ENCODE measurements at places on chromosomes 12 and 14.
A peak's percentile ranks its signal among the peaks of the same experiment; 100 is the strongest.

- DNase-seq, result no peak
Measured at GRCh38 chr12:50505675-50506530, 1.1 kb downstream of the DIP2B start.

DNA sequence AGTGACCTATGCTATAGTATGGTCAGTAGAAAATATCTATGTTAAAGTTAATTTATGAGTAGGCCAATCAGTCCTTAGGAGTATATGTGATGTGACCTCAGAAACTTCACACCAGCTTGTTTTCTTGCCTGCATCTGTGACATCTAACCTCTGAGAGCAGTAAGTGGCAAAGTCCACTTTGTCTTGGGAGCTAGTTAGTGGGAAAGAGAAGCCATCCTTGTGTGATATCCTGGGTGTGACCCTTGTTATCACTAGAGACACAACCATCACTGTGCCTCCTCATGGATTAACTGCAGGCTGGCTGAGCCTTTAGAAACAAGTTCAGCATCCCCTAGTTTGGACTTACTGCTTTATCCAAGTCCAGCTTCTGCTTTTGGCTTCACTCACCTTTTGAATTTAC lies 170.6 kb upstream of the STXBP6 start:
- no peak for DNase-seq

DNA sequence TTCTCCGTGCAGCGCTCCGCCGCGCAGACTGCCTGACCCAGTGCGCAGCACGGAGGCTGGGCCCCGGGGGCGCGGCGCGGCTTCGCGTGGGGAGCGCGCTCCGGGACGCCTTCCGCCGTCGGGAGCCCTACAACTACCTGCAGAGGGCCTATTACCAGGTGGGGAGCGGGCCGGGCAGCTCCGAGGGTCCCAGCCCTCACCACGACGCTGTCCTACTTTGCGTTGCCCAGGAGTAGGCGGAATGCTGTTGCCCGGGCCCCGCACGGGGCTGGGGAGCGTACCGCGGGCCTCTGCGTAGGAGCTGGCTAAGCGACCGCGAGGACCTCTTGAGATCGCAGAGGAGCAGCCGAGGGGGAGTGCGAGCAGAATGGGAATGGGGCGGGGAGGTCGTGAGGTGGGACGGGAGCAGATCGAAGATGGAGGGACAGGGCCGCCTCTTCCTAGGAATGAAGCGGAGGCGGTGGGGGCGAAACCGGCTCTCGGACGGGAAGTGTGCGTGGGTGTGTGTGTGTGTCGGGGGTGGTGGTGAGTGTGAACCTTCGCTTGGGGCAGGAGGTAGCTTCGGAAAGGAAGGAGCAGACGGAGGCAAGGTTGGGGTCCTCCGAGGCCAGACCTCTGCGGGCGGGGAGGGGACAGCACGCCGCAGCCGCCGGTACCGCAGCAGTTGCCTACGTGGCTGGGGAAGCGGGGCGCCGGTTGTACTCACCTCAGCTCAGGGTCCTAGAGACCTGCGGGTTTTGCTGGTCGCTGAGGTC lies 751 bp downstream of the P3H3 start:
- DNase-seq, result no peak

DNA sequence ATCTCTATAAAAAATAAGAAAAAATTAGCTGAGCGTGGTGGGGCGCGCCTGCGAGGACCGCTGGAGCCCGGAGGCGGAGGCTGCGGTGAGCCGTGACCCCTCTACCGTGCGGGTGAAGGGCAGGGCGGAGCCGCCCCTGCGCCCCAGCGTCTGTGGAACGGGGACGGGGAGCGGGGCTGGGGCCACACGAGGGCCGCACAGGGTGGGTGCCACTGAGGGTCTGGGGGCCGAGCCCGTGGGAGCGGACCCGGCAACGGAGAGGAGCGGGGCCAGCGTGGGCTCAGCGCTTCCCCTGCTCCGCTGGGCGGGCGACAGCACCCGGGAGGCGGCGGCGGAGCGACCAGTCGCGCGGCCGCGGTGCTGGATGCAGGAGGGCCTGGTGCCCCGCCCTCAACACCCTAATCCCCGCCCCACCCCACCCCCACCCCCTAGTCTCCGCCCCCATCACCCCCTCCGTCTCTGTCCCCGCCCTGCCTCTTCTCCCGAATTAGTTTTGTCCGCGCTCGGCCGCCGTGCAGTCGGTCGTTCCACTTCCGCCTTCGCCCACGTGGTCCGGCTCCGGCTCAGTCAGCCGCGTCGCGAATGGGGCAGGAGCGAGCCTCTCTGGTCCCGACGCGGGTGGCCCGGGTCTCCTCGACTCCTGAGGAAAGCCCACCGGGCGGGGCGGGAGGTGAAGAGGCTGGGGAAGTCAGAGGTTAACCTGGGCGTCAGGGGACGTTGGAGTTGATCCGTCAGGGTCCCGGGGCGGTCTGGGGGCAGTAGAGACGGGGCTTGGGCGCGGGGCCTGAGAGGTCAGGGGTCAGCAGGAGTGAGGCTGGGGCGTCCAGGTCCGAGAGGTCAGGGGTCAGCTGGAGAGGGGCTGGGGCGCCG lies at the start of gene PUS1:
Gene PUS1, plus strand, starts transcription at position 566 of the 870 bp plus-strand sequence. CDS start 447 bp downstream, outside the sequence.
- peak; percentile 86 for DNase-seq

GRCh38 chr12:57025196-57025595 lies 8.9 kb upstream of the TAC3 start:
- no peak for DNase-seq

GRCh38 chr14:47676315-47676617 lies 861 bp upstream of the MDGA2 start:
- no peak for DNase-seq

- DNase-seq, result no peak
Measured at GRCh38 chr12:5310151-5310550, 121.8 kb upstream of the NTF3 start.

DNA sequence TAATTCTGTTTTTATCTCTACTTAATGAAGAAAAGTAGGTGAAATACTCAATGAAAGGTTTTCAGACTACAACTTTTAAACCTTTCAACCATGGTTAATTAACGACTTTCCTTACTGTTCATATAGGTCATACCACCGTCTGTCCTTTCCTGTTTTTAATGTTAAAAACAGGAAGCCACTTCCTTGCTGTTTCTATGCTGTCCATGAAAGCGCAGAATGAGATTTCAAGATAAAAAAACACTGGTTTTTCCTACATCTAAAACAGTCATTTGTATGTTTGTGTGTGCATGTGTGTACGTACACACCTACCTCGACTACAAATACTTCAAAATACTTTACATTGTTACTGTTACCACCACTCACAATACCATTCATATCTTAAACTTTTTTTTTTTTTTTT lies 27.3 kb downstream of the SPTLC2 start:
- DNase-seq, result no peak

DNA sequence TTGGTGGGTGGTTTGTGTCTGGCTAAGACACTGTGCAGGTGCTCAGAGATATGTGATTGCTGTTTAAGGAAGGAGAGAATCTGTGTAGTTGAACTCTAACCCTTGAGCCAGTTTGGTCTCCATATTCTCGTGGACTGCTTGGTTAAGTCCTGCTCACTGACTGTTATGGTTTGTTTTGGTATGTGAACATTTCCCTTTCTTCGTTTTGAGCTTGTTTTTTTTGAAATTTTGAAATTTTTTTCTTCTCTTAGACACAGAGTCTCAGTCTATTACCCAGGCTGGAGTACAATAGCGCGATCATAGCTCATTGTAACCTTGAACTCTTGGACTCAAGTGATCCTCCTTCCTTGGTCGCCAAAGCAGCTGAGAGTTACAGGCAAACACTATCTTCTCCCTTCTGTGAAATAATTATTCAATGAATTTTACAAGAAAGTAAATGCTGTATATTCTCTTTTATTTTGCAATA lies 40.0 kb downstream of the MIPOL1 start:
- DNase-seq, result no peak

GRCh38 chr12:132505105-132505851 lies 15.3 kb downstream of the FBRSL1 start:
- DNase-seq, result no peak

DNA sequence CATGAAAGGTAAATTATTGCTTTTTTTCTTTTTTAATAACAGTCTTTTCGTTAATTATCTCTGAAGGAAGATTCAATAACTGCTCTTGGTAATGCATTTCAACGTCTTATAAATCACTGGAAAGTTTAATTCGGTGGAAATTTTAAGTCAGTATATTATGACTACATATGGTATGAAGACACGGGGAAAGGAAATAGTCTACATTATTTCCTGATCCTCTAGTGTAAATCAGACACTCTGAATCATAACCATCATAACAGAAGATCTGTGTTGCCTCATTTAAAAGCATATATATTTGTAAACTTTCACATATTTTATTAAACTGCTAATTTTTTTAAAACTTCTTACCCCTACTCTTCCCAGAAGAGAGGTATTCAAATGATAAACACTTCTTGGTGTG lies 53.7 kb downstream of the EFCAB11 start:
- no peak for DNase-seq

DNA sequence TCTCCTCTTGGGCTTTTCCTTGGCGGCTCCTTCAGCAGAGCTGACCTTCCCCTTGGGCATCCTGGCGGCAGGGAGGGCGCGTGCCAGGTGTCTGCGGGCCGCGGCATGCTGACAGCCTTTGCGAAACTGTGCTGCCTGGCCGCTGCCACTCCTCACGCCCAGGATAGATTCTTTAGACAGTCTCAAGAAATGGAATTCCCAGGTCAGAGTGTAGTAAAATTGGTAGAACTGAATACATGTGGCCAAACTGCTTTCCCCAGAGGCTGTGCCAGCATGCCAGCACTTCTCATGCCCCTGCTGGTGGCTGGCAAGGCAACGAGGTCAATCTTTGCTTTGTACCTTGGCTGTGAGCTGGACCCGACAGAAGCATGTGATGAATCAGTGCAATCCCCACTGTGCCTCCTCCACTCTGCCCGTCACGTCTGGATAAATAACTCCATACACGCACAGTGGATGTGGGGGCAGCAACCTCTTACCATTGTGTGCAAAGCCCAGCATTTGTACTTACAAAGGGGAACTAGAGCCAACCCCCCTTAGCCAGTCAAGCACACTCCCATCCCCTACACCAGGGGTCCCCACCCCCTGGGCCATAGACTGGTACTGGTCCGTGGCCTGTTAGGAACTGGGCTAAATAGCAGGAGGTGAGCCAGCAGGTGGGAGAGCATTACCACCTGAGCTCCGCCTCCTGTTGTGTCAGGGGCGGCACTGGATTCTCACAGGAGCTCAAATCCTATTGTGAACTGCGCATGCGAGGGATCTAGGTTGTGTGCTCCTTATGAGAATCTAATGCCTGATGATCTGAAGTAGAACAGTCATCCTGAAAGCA lies 90.9 kb downstream of the ACTN1 start:
- DNase-seq, result no peak

DNA sequence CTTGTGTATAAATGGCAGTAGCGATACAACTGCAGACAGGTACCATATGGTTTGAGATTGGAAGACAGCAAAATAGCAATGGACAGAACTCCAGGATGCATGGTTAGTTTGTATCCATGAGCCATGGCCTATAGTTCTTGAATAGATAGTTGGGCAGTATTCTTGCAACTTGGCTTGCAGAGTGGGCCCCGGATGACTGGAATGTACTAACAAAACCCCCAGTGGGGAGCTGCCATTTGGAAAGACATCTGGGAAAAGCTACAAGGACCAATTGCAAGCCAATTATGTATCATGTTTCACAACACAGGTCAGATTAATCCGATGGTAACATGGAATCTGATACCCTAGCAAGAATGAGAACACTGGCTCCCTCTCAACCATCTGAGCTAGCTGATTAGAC lies 279.6 kb downstream of the RERGL start:
- no peak for DNase-seq

DNA sequence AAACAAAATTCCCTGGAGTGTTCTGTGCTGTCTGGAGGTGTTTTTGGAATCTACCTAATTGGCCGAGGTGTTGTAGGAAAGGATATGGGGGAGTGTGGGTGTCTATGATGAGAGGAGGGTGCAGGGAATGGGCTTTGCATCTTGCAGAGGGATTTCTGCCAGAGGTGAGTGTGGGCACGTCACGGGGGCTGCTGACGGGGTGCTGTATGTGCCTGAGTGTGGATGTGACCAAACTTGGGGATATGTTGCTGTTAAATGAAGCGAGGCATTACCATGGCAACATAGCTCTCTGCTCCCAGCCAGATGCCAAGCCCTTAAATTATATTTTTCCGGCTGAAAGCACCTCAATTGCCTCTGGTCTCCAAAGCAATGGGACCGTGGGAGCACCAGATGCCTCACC lies 44.3 kb upstream of the SPTLC2 start:
- DNase-seq, result no peak

DNA sequence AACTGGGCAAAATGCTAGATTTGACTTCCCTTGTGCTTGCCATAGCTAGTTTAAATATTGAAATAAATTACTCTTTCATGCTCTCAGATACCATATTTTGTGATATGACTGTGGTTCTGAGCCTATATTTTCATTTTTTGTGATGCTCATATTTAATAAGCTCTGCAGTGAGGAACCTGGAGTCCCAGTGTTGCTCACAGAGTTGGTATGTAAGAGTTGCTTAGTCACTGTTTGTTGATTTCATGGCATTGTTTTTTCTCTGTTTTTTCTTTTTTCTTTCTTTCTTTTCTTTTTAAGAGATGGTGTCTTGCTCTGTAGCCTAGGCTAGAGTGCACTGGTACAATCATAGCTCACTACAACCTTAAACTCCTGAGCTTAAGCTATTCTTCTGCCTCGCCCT lies 750.5 kb upstream of the TMEM132C start:
- no peak for DNase-seq

DNA sequence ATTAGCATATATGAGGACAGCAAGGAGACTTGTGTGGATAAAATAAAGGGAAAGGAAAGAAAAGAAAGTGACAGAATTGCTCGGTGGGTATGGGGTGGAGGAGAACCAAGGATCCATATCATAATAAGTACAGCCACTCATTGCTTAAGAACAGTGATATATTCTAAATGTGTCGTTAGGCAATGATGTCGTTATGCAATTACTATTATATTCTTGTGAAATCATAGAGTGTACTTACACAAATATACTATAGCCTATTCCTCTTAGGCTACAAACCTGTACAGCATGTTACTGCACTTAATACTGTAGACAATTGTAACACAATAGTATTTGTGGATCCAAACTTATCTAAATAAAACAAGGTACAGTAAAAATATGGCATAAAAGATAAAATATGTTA lies 271.1 kb downstream of the CCER1 start:
- DNase-seq, result no peak

GRCh38 chr12:3041558-3042164 lies 35.5 kb upstream of the TSPAN9 start:
- peak; percentile 30 for DNase-seq

- DNase-seq, result no peak
Measured at GRCh38 chr12:122921917-122922316, 26.0 kb upstream of the VPS37B start.

DNA sequence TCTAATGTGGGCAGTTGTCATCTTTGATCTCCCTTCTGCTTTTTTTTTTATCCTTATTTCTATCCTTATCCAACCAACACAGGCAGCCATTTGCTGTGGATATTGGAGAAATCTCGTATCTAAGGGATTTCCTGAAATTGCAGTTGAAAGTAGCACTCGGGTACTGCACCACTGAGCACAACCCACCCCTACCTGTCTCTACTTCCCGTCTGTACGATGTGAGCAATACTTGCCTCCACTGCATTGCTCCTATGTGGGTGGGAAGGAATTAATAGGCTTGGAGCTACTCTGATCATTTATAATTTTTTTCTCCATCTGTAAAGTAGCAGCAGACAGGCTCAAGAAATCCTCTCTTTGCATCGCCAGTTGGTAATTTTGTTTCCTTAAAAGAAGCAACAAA lies 300.4 kb downstream of the SNAPC1 start:
- DNase-seq, result no peak

GRCh38 chr12:93319523-93320050 lies 58.1 kb upstream of the NUDT4 start:
- DNase-seq, result no peak

Data from stimulated activated CD8-positive, alpha-beta memory T cell treated with anti-CD3 and anti-CD28 coated beads, Interleukin-2, amount 100 ng/mL, for 48 hours (primary cell).